ENCODE measurements at places on chromosomes 1 and 21.
A peak's percentile ranks its signal among the peaks of the same experiment; 100 is the strongest.

- DNase-seq, result no peak
Observed at GRCh38 chr1:7964476-7964875, 3.0 kb downstream of the PARK7 start.

DNA sequence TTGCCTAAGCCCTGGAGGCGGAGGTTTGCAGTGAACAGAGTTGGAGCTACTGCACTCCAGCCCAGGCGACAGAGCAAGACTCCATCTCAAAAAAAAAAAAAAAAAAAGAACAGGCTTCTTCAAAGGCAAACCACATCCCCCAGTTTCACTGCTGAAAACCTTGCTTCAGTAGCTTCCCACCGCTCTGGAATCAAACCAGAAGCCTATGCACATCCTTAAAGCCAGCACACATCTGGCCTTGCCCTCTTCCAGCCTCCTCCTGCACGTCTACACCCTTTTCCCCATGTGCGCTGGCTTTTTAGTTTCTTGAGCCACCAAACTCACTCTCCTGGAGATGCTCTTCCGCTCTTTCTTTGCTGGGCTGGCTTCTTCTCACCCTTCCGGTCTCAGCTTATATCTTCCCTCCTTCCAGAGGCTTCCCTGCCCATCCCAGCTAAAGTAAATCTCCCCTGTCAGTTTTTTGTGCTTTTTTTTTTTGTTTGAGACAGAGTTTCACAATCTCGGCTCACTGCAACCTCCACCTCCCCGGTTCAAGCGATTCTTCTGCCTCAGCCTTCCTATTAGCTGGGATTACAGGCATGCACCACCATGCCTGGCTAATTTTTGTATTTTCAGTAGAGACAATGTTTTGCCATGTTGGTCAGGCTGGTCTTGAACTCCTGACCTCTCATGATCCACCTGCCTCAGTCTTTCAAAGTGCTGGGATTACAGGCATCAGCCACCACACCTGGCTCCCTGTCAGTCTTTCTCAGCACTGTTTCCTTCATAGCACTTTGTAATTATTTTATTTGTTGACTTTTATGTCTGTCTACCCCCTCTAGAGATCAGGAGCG, 42.0 kb upstream of the ID3 start:
- DNase-seq, result no peak

DNA sequence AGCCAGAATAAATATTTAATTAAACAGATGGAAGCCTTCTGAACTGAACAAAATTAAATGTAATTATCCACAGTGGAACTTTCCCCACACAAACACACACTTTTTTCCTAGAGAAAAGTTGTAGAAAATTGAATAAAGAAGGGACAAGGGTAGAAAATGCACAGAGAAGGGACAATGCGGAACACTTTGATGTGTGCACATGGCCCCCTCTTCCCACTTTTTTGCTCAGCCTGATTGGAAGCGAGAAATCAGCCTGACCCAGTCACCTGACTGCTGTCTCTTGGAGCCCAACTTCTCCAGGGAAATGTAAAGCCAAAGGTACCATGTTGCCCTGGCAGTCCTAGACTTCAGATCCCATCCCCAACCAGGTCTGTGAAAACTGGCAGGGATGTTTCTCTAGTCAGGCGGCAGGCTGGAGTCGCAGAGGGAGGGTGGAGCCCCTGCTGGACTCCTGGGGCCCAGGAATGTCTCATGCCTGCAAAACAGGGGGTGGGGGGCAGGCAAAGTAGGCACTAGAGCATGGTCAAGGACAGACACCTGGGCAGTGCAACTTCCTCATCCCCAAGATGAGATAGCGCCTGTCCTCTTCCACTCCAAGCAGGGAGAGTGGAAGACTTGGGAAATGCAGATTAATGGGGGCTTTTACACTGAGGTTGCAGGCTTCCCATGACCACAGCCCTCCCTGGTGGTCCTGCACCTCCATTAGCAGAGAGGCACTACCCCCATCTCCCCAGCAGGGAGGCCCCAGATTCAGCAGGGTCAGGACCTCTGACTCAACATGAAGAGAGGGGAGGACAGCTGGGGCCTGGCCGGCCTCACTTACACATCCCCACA, 2.8 kb downstream of the CERS2 start:
- DNase-seq, result no peak

GRCh38 chr21:36155603-36156338, 853 bp upstream of the DOP1B start:
- DNase-seq, result no peak

- DNase-seq, result no peak
Observed at GRCh38 chr1:224373008-224373590, 16.4 kb downstream of the CNIH4 start.

- DNase-seq, result no peak
Observed at GRCh38 chr1:39895731-39896480, 5.8 kb downstream of the MYCL start.

DNA sequence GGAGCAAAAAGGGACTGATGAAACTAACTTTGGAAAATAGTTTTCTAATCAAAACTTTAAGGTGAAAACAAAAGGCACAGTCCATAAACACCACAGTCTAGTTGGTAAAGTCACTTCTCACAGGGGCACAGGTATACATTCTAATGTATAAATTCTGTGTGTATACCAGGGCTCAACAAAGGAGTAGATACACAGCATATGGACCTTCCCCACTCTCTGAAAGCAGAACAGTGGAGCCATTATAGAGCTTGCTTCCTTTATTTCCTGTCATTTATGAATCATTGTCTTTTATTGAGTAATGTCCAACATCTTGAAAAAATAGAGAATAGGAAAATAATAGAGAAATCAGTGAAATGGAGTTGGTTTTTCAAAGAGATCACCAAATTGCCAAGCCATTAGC, 746.5 kb upstream of the CHRM3 start:
- DNase-seq, result no peak

- DNase-seq, result no peak
Observed at GRCh38 chr1:176896216-176896615, 268.3 kb downstream of the ASTN1 start.

GRCh38 chr1:966704-967300, 520 bp downstream of the PLEKHN1 start:
- peak; percentile 50 for DNase-seq

GRCh38 chr1:59601041-59601441, 213.7 kb upstream of the HOOK1 start:
- DNase-seq, result no peak

GRCh38 chr1:81832573-81832972, 31.8 kb downstream of the ADGRL2 start:
- DNase-seq, result no peak

- DNase-seq, result peak; percentile 37
Observed at GRCh38 chr21:32921632-32922230, 104.0 kb upstream of the OLIG2 start.

DNA sequence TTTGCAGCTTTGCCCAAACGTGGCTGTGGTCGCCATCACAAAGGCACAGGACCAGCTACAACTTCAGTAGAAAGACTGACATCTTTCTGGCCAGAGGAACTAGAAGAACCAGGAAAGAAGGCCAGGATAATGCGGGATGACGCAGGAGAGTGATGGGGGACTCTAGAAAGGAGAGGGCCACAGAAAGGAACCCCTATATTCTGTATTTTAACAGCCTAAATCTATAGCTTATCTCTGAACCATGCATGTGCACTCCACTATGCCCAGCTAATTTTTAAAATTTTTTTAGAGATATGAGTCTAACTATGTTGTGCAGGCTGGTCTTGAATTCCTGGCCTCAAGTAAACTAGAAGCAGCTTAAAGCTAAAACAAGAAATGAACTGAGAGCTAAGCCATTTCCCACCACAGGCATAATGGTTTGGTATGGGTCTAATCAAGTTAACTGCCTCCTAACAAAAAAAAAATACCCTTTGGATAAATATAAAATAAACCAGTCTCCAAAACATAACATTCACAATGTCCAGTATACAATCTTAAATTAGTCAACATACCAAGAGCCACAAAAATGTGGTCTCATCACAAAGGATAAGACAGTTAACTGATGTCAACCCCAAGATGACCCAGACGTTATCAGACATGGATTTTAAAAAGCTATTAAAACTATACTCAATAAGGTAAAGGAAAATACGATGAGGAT, 18.0 kb downstream of the LTN1 start:
- DNase-seq, result no peak

GRCh38 chr1:231432996-231433395, 10.9 kb upstream of the EGLN1 start:
- no peak for DNase-seq

DNA sequence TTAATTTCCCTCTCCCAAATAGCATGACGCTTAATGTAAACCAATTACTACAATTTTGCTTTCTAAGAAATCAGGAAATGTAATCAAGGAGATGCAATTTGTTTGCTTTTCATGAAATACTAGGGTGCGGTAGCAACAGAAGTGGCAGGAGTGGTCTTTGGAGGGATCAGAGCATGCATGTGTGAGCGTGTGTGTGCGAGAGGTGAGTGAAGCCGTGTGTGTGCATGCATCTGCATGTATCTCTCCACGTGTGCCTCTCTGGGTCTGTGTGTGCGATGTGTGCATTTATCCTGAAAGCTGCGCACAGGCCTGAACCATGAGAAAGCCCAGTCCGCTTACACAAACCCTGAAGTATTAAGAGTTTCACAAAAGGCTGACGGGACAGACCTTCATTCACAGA, 249.8 kb upstream of the C1orf174 start:
- DNase-seq, result no peak

- no peak for DNase-seq
Observed at GRCh38 chr1:15254559-15254958, 7.5 kb downstream of the FHAD1 start.

- DNase-seq, result no peak
Observed at GRCh38 chr1:159007726-159008125, 2.0 kb upstream of the IFI16 start.

DNA sequence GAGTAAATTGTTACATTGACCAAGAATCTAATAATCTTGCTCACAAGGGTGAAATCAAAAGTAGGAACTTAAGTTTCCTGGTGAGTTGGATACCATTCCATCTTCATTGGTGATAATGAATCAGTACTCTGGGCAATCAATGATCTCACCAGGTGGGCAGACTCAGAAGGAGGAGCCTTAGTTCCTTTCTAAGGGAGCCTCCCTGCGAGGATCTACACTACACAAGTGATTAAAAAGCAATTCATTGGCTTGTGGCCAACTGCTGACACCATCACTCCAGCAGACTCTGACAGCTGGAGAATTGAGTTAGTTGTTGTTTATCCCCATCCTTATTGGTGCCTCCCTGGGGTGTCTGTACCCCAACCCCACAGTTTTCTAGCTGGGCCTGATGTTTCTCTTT, 84.1 kb upstream of the VANGL1 start:
- no peak for DNase-seq

DNA sequence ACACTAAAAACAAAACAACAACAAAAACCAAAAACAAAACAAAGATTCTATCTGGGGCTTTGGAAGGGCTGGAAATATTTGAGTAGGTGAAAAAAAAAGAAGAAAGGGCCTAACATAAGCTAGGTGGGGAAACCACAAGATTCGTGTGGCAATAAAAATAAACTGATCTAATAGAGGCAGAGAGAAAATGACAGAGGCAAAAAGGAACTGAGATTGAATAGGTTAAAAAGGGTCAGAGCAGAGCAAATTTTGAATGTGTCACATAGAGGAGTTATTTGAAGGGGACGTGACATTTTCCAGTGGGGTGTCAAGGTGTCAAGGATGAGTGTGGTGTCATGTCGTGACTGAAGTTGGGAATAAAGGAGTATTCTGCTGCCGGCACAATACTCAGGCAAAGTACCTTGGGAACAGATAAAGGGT, 65.2 kb upstream of the RALGPS2 start:
- no peak for DNase-seq

- DNase-seq, result peak; percentile 75
Observed at GRCh38 chr1:23369335-23370013, at the start of gene ZNF436. TSS of gene ZNF436 (minus strand) at chr1:23369836. CDS start at chr1:23368005, 1,831 bp downstream.

- no peak for DNase-seq
Observed at GRCh38 chr1:94191216-94191615, 46.2 kb downstream of the ARHGAP29 start.

DNA sequence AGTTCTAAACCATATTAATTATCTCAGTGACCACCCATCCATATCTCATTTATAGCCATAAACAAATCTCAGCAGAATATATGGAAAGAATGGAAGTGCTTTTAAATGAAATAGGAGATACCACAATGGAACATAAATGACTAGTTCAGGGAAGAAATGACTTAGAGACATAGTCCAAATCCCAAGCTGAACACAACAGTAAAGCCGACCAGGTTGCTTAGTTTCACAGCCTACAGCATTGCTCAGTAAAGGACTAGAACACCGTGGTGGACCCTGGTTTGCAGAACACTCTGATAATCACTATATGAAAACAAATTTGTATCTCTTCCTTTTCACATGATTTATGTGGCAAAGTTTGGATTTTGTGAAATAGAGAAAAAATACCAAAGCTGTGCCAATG, 40.3 kb downstream of the MYSM1 start:
- DNase-seq, result no peak

- no peak for DNase-seq
Observed at GRCh38 chr1:8871539-8871935, 6.9 kb downstream of the ENO1 start.

GRCh38 chr21:45767071-45768006, 123.8 kb downstream of the PCBP3 start:
- no peak for DNase-seq

- no peak for DNase-seq
Observed at GRCh38 chr1:51299981-51300670, 30.2 kb downstream of the TTC39A start.

- no peak for DNase-seq
Observed at GRCh38 chr1:78424720-78425119, 66.1 kb upstream of the PTGFR start.

DNA sequence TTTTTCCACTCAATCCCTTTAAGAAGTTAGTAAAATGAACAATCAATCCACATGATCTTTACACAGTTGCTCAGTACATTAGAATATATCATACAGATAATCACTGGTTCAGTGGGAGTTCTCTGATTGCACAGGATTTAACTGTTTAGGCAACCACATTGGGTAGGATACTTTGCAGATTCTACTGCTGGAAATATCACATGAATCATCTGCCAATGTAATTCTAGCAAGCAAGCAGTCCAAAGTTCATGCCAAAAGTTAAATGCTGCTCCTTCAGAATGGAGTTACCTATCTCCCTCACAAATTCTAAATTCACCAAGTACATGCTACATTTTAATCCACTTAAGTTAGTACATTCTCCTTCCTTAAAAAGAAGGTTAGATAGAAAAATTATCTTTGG, 52.4 kb downstream of the NEGR1 start:
- DNase-seq, result no peak
